Omental fat pad (tissue), 4 donors: ENCODE measurements at places on chromosomes 12 and 14.

DNA sequence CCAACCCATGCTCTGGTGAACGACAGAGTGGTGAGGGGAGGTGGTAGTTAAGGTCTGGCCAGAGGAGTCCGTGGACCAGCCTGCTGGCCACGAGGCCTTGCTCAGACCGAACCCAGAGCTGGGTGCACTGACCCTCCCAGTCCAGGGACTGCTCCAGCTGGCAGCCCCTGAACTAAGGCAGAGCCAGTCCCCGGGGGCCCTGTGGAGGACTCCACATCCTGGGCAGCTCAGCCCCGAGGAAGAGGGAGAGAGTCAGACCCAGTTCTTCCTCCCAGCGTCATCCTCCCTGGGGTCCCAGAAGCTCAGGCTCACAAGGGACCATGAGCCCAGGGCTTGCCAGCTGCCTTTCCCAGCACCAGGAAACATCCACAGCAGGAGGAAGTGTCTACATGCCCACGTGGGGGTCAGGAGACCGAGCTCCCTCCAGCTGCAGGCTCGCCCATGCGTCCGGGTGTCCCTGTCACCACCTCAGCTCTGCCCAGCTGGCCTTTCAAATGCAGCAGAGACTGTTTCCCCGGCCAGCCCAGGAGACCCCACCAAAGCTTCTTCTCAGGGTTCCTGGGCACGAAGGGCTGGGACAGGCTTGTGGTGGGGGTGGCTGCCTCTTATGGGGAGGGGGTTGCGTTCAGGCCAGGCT is 194.4 kb downstream of the KIF26A start:
- no peak for DNase-seq

GRCh38 chr14:59247801-59248584 is 59.5 kb downstream of the DAAM1 start:
- no peak for DNase-seq

DNA sequence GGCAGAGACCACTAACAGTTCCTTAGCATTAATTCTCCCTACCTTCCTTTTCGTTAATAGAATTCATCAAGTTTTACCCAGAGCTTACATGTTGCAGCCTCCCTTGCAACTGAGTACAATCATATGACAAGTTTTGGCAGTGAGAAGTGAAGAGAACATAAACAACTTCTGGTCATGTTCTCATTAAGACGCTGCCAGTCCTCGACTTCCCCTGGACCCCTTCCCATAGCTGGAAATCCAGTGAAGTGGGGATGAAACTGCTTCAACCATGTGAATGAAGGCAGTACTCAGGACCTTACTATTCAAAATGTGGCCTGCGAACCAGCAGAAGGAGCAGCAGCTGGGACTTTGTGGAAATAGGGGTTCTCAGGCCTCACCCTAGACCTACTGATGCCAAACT is 133.9 kb downstream of the SPTSSA start:
- no peak for DNase-seq

DNA sequence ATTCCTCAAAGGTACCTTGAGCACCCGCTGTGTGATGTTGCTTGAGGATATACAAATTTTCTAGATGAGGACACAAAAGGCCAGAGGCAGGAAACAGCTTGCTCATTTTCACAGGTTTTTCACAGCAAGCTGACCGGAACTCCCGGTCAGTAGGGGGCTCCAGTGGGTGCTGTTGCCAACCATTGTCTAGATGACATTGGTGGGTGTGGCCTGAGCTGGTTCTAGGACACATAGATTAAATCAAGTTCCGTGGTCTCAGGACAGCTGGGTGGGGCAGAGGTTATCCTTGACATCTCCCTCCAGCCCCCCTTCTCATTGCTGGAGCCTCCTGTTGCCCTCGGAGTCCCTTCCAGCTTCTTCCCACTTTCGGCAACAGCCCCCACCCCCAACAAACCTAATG is 153.6 kb upstream of the FKBP4 start:
- DNase-seq = no peak

- no peak for DNase-seq
Measured at GRCh38 chr12:97313471-97314190, 149.0 kb upstream of the RMST start.

- DNase-seq = no peak
Measured at GRCh38 chr14:77498120-77498979, at the start of gene ISM2. Gene ISM2 (minus strand): TSS chr14:77498816. CDS start chr14:77498793, 23 bp downstream.

DNA sequence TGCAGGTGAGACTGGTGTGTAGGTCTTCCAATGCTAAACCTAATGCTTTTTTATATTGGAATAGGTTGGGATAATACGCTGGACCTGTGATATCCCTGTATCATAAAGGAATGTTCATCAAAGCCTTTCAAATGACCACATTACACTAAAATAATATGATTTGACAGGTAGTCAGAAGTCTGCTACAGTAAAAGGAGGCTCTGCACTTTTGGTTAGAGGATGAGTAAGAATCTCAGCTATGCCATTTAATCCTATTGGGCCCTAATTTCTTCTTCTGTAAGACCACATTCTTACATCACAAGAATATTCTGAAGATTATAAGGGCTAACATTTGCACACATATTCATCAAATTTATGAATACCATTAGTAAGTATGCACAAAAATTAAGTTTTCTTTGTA is 250.5 kb upstream of the FLRT2 start:
- DNase-seq = no peak

DNA sequence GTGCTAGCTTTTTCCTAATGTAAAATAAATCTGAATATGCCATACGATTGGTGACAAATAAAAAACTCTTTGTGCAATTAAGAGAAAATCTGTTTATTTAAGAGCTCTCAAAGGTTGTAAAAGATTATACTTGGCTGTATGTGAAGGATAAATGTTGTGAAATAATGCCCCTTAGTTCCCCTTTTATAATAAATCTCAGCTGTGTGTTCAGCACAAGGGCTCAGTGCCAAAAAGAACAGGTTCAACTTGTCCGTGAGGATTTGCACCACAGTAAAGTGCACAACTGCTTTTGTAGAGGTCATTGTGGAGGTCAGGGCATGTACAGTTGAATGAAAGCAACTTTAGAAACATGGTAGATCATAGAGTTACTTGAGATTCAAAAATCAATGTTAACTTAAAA is 118.6 kb downstream of the TRMT5 start:
- no peak for DNase-seq

GRCh38 chr14:103870891-103871595 is 23.7 kb upstream of the PPP1R13B start:
- no peak for DNase-seq
